SIG-M5 (cell line): ENCODE measurements at places on chromosomes 7 and 10.

GRCh38 chr7:6092953-6093354 is 61.8 kb downstream of the ANKRD61 start:
- DNase-seq, result no peak

DNA sequence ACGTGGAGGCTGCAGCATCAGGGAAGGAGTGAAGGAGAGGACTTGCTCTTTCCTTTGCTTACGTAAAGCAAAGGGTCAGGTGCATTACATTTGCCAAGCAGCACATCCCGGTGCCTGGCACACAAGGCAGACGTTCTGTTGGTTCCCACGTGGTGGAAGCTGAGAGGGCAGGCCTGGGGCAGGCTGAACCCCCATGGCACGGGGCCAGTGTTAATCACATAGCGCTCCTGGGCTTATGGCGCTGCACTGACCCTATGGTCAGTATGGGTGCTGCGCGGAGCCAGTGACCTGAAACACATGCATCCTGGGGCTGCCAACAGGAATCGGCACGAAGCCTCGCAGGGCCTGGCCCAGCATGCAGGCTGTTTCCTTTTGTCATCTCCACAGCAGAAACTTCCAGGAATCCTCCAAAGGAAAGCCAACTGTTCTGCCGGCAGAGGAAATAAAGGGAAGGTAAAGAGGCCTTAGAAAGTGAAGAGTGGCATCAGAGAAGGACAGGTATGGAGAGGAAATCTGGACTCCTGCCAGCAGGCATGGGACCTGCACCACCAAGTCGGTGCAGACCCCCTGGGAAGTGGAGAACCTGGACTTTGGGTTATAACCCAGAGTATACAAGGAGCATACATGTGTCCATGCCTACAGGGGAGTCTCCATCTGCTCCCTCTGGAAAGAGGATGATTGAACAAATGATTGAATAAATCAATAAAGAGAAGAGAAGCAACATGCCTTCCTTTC is 560.2 kb downstream of the TCERG1L start:
- DNase-seq, result no peak

- no peak for DNase-seq
Observed at GRCh38 chr10:25631471-25631870, 302.6 kb upstream of the MYO3A start.

DNA sequence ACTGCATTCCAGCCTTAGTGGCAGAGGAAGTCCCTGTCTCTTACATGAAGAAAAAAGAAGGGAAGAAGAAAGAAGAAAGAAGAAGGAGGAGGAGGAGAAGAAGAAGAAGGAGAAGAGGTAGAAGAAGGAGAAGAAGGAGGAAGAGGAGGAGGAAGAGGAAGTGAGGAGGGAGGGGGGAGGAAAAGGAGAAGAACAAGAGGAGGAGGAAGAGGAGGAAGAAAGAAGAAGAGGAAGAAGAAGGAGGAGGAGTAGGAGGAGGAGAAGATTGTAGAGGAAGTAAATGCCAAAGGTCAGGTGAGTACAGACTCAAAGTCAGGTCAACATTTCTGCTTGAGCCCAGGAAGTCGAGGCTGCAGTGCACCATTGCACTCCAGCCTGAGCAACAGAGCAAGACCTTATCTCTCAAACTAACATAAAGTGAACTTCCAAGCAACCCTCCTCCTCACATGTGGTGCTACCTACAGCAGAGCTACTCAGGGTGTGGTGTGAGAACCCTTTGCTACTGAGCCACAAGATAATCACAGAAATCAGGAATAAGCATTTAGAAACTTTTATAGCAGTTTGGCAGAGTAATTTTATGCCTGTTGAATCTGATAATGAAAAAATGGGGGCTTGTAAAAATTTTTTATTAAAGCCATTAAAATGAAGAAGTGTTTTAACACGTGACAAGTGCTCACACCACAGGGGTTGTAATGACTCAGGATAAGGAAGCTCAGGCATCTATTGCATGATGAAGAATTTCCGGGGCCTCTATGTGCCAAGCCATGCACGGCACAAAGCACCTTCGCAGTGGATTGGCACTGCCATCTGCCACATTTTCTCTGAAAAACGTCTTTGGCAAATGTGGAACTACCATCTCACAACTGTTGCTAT is 224.9 kb upstream of the AUTS2 start:
- DNase-seq, result no peak

GRCh38 chr7:95246831-95247370 is 77.4 kb downstream of the PON1 start:
- no peak for DNase-seq

DNA sequence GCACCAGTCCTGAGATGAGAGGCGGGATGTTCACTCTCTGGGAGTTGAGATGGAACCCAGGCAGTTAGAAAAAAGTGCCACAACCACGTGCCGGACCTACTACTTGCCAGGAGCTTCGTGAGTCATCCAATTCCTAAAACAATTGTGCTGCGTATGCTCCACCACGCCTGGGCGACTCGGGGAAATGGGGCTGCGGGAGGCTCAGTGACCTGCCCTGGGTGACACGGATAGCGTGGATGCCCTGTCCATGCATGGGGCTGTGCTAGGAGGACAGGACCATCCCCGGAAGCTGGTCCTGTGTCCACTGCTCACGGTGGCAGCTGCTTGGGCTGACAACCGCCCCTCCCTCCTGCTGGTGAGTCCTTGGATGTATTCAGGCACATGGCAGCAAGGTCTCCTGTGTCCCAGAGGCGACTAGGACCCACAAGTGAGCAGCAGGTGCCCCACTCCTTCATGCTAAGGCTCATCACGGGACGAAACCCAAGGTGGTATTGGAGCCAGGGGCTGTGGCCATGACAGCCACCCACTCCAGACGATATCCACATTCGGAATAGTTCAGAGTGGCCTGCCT is 90.4 kb downstream of the BMS1 start:
- no peak for DNase-seq

GRCh38 chr7:52609511-52609910 is 425.9 kb upstream of the POM121L12 start:
- DNase-seq, result no peak

GRCh38 chr10:117298219-117298618 is 57.3 kb downstream of the SLC18A2 start:
- DNase-seq, result no peak

- DNase-seq, result no peak
Observed at GRCh38 chr7:48289656-48290055, 118.4 kb downstream of the ABCA13 start.

DNA sequence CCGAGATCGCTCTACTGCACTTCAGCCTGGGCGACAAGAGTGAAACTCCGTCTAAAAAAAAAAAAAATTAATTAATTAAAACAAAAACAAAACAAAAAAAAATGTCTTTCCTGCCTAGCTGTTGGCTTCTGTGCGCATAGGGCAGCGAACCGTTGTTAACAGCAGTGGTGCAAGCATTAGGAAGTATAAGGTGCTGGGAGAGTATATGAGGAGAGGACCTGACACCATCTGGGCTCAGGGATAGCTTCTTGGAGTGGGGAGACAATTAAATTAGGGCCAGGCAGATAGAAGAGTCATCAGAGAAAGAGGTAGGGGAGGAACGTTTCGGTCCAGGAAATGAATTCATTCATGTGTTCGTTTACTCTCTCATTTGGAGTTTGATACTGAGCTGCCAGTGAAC is 46.2 kb upstream of the EZH2 start:
- DNase-seq, result no peak

DNA sequence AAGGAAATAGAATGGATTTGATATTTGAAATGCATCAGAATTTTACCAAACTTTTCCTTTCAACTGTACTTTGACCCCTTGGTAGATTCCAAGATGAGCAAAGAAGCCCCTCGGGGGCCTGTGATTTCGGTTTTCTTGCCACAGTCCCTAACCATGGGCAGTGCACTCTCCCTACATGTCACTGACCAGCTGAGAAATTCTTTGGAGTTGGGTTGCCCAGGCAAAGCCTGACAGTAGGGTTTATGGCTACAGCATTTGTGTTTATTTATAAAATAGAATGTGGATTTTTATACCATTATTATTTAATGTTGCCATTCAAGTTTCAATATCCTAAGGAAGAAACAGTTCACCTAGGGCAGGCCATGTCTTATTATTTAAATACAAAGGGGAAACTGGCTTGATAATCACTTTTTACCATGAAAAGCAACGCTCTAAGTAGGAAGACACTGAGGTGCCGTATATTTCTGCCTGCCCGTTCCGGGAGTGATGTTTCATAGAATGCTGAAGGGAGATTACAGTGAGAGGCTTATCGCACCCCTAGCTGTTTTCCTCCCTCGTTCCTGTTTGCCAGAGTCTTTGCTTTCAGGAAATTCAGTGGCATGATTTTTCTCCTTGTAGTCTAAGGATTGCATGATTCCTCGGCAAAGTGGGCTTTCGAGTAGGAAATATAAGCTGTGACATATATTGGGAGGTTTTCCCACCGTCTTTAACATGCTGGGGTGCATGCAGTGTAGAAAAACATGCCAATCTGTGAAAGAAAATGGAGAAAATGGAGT is 35.8 kb downstream of the WIPF3 start:
- DNase-seq, result no peak

GRCh38 chr10:130105724-130106123 is 4.9 kb downstream of the C10orf143 start:
- DNase-seq, result no peak

DNA sequence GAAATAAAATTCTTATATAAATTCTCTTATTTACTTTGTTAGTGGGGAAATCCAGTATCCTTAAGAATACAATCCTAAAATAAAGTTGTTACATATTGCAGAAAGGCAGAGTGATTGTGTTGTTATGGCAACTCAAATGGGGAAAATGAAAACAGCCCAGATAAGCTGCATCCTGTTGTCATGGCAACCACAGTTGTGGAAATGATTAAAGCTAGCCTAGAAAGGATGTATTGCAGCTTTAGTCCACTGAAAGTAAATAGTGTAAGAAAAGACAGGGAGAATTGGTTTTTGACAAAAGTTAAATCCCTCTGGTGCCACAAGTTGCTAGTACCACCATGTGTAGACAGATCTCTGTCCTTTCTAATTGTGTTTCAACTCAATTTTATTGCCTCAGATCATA is 43.2 kb downstream of the BTRC start:
- no peak for DNase-seq

DNA sequence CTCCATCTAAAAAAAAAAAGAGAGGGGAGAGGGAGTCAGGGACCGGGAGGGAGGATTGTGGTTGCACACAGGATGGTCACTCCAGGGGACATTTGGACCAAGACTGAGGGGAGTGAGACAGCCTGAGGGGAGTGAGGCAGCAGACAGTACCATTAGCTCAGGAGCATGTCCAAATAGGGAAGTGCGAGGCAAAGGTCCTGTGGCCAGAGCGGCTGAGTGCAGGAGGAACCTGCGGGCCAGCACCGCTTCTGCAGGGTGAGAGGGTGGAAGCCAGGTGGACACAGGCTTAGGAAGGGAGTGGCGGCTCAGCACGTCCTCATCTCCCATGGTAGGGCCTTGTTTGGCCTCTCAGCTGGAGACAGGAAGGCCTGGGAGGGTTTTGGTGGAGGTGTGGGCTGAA is 48.9 kb upstream of the PFKFB3 start:
- no peak for DNase-seq

GRCh38 chr7:143013473-143013872 is 13.5 kb downstream of the OR9A2 start:
- DNase-seq, result no peak

- no peak for DNase-seq
Observed at GRCh38 chr7:24923172-24923865, 56.7 kb downstream of the OSBPL3 start.

GRCh38 chr7:10646194-10646593 is 327.5 kb upstream of the PHF14 start:
- DNase-seq, result no peak

GRCh38 chr7:128398016-128398840 is 11.6 kb downstream of the IMPDH1 start:
- no peak for DNase-seq

DNA sequence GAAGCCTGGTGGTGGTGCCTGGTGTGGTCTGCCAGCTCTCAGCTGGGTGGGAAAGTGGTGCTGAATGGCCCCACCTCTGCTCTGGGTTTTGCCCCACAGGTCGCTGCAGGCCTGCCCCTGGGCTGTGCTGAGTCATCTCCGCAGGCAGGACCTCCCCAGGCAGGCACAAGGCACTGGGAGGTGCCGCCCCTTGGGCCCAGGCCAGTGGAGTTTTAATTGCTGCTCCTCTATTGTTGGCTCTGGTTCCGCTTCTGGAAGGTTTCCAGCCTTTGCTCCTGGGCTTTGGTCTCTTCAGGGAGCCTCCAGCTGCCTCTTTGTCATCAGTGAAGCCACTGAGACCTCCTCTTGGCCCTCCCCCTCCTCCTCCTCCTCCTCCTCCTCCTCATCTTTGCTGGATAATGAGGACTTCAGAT is 180.3 kb upstream of the GRB10 start:
- no peak for DNase-seq

GRCh38 chr7:33356336-33356735 is 227.0 kb downstream of the BBS9 start:
- no peak for DNase-seq

- no peak for DNase-seq
Observed at GRCh38 chr7:100152937-100153666, 4.4 kb downstream of the LAMTOR4 start.

DNA sequence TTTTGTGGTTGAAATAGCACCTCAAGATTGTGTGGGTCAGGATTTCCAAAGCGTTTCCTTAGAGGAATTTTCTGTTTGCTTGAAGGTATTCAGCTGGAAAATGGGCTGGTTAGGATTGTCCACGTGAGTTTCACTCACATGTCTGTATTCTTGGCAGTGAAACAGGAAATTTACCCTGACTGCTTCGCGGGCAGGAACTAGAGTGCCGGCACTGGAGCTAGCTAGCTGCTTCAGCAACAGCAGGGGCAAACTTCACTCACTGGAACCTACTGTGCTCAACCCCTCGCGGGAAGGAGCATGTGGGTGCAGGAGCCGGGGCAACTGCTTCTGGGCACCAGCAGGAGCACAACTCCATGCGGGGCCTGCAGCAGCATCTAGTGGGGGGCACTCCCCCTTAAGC is 38.0 kb upstream of the RTKN2 start:
- no peak for DNase-seq

DNA sequence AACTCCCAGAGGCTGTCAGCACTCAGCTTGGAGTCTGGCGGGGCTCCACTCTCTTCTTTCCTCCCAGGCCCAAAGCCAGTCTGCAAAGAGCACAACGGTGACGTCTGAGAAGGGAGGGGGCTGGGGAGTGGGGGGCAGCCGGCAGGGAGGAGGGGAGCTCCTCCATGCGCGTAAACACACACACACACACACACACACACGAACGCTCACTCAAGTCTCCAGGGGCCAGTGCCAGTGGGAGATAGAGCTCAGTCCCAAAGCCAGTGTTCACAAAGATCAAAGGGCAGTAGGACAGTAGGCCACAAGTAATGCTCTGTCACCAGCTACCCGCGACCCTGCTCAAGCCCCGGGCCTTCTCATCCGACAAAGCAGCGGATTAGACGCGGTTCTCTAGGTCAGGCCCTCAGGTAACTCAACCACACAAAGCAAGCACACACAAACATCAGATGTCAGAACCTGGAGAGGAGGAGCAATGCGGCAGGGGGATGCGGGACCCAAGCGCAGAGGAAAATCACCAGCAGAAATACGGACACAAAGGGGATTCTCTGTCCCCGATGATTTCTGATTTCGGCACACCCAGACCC is 19.9 kb downstream of the TCAF1 start:
- no peak for DNase-seq

DNA sequence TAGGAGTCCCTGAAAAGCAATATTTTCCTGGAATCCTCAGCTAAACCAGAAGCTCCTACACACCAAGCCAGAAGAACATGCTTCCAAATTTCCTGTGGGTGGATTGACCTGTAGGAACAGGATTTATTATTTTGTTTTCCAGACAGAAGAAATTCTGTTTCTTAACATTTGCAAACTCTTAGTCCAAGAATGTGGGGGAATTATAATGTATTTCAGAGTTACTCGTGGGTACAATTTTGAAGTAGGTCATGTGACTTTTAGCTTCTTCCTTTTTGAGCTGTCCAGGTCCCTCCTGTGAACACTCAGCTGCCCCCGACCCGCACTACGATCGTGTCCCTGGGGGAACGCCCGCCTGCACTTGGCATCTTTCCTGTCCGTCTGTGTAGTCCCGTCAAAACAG is 27.7 kb upstream of the VIPR2 start:
- no peak for DNase-seq
